Thymus (tissue), 14 donors: ENCODE measurements at places on chromosomes 6 and 20.
A peak's percentile ranks its signal among the peaks of the same experiment; 100 is the strongest.

DNA sequence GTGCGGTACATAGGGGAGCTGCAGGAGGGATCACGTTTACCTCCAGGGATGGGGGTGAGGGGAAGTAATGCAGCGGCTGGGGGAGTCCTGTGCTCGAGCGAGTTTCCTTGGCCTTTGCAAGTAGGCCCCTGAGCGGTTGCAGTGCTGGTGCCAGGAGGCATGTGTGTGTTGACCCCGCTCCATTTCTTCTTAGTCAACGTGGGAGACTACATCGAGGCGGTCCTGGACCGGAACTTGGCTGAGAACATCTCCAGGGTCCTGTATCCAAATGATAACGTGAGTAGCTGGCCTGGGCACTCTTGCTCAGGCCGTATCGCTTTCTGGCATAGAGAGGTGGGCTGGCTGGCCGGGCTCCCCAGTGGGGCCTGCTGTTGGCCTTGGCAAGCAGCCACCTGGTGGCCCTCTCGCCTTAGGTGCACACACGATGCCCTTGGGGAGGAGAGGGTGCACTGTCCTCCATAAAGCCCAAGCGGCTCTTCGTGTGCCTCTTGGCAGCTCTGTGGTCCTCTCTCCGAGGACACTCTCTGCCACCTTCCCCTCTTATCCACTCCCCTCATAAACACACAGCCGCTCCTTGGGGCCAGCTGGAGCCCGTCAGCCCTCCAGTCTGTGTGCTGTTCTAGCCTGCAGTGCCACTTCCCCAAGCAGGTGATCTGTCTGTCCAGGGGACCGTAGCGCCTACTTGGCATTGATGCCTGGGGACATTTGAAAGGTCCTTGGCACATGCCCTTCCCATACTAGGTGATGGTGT, 29.3 kb downstream of the PYGB start:
- no peak for DNase-seq

DNA sequence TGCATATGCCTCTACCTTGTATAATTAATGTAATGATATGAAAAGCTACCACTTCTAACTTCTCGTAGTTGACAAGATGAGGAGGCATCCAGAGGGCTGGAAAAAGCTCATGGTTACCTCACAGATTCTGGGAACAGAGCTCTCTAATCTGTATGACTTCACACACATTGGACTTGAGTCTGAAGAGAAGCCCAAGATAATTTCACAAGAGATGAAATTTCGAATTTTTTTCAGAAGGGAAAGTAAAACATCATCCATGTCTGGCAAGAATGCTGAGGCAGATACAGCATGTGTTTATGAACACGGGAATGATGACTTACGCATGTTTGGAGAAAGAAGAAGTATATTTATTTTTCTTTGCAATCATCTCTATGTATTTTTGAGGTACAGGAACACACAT, 141.8 kb upstream of the TENT5A start:
- DNase-seq: no peak

GRCh38 chr20:49385465-49385864, 97.0 kb downstream of the KCNB1 start:
- DNase-seq: no peak

GRCh38 chr6:11055127-11055627, 11.1 kb upstream of the ELOVL2 start:
- no peak for DNase-seq

DNA sequence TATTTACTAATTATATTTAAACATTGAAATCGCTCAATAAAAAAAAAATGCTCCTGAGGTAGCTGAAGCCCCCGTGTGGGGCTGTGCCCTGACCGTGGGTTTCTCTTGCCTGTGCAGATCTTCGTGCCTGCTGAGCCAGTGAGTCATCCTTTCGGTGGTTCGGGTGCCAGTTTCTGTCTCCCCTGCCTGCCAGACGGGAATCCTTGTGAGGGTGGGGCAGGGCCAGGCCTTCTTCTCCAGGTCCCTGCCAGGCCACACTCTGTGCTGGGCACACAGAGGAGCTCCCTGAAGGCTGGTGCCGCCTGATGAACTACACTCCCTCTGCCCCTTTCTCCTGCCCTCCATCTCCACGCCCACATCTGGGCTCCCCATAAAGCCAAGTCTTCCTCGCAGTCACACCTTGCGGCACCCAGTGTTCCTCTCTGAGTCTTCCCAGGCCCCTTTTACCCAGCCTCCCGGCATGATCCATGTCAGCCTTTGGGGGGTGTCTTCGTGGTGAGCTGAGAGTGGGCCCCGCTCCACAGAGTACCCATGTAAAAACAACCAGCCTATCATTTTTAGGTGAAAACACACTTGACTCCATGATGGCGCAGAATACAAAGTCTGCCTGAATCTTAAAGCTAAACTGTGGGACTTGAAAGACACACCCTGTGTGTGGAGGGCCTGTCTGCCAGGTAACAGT, 19.3 kb downstream of the FGD2 start:
- DNase-seq: no peak

GRCh38 chr20:30594112-30594511, 663.4 kb upstream of the DEFB115 start:
- no peak for DNase-seq

DNA sequence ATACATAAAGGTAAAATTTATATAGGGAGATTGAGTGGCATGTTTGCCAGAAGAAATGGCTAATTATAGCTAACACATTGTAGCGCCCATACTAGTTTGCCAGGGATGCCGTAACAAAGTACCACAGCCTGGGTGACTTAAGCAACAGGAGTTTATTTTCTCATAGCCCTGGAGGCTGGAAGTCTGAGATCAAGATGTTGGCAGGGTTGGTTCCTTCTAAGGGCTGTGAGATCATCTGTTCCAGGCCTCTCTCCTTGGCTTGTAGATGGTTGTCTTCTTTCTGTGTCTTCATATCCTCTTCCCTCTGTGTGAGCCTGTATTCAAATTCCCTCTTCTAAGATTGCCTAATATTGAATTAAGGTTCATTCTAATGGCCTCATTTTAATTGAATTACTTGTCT, 417.5 kb upstream of the OPRM1 start:
- no peak for DNase-seq

DNA sequence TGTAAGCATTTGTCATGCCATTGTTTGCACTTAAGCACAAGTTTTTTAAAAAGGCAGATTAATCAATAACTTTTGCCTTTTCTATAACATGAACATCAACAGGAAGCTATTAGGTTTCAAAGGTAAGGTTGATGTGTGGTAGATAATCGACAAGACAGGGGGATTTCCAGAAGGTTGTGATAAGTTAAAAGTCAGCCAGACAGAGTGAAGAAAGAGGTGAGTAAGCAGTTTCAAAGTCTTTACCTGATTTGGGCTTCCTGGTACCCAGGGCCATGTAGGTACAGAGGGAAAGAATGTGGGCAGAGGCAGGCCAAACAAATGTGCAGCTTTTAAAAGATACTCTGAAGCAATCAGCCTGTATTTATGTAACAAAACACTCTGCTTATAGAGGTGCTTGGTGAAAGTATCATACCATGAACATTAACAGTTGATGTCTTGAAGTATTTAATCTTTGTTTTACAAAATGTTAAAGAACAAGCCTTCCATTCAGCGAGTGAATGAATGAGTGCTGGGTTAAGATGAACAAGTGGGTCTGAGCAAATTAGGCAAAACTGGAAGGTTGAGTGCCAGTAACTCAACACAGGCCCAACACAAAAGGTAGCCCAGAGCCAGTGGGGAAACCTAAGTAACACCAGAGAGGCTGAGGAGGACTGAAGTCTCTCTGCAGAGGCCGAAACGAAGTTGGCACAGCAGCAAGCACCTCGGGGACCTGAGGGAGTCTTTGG, 60.2 kb downstream of the LRRC1 start:
- no peak for DNase-seq

- DNase-seq: no peak
These were observed 507.7 kb downstream of the PREX1 start for GRCh38 chr20:48319943-48320584.

DNA sequence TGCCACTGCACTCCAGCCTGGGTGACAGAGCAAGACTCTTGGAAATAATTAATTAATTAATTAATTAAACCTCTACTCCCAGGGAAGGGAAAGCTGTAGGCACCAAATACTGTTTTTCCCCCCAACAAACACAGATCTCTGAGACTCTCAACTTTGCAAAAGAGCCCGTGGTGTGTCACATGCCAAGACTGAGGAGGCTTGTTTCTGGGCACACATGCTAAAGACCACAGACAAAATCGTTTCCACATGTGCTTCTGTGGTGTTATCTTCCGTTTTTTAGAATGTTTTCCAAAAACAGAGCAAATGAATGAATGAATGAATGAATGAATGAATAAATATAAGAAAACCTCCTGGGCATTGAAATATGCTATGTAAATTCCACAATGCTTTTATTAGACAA, 55.6 kb upstream of the ATXN1 start:
- no peak for DNase-seq

GRCh38 chr20:44357555-44358125, 2.1 kb downstream of the HNF4A start:
- no peak for DNase-seq

GRCh38 chr6:159044899-159045727, at the start of gene TAGAP:
Gene TAGAP, minus strand, starts transcription at chr6:159044991. Its CDS starts 845 bp downstream, at chr6:159044146.
- peak; percentile 75 for DNase-seq

- DNase-seq: no peak
These were observed 17.5 kb downstream of the UQCC1 start for GRCh38 chr20:35394271-35394670.

DNA sequence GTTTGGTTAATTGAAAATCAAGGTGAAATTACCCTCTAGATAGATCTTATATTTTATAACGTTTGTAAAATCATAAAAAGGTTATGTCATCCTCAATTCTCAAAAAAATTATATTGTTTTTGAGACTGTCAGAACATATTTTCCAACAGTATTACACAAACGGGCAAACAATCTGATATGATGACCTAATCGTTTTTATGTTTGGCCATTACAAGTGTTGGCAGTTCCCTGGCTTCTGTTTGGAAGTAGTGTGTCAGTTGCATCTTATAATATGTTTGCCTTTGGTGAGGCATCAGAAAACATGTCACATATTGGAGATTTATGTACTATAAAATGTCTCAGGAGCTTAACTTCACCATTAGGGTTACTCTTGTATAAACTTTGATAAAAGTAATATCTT, 308.1 kb upstream of the EPHA7 start:
- no peak for DNase-seq

- DNase-seq: peak; percentile 27
These were observed 260.4 kb downstream of the PTPRK start for GRCh38 chr6:128259730-128260685.

DNA sequence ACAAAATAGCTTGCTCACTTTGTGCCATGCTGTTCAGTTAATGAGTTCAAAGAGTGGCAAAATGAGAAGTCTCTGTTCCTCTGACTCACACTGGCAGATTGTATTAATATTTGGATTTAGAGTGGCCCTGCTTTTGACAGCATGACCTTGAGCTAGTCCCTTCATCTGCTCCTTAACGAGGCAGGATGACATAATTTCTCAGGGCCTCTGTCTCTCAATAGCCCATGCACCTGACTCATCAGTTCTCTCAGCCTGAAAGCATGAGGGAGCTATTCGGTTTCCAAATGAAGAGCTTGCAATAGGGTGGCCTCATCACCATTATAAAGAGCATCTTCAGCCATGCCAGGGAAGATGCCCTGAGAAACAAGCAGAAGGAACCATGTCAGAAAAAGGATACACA, 38.2 kb downstream of the CAP2 start:
- DNase-seq: no peak

- DNase-seq: no peak
These were observed 35.3 kb downstream of the DUSP22 start for GRCh38 chr6:327538-328116.

GRCh38 chr6:113842165-113842564, 15.0 kb upstream of the MARCKS start:
- DNase-seq: no peak

DNA sequence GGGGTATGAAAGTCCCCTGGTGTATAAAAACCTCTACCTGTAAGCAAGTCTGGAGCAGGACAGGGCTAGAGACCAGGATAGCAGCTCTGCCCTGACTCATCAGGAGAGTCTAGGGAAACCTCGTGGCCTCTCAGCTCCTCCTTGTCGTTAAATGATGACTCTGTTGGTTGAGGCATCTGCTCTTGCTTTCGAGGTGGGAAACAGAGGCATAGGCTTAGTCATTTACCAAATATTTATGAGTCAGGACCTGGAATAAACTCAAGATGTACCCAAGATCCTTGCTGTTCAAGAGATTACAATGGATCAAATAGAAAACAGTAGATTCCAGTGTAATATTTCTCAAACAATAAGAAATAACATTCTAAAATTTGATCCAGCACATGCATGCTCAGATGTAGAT, 5.5 kb downstream of the MANBAL start:
- DNase-seq: no peak

DNA sequence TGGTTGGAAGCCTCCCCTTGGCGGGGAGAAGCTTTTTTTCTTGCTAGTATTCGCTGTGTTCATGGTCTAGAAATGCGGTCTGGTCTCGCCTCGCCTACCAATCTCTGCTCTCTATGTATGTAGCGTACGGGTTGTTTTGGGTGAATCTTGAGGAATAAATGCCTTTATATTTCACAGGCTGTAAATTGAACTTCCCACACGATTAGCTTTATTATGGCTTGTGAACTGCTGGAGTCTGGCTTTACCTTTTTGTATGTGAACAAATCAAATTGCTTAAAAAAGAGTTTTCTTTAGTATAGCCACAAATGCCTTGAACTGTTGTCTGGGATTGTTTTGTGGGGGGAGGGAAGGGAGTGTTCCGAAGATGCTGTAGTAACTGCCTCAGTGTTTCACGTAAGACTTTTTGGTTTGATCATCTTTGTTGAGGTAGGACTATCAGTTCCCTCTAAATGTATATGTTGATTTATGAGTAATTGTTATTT, 2.2 kb downstream of the INSM1 start:
- DNase-seq: no peak

DNA sequence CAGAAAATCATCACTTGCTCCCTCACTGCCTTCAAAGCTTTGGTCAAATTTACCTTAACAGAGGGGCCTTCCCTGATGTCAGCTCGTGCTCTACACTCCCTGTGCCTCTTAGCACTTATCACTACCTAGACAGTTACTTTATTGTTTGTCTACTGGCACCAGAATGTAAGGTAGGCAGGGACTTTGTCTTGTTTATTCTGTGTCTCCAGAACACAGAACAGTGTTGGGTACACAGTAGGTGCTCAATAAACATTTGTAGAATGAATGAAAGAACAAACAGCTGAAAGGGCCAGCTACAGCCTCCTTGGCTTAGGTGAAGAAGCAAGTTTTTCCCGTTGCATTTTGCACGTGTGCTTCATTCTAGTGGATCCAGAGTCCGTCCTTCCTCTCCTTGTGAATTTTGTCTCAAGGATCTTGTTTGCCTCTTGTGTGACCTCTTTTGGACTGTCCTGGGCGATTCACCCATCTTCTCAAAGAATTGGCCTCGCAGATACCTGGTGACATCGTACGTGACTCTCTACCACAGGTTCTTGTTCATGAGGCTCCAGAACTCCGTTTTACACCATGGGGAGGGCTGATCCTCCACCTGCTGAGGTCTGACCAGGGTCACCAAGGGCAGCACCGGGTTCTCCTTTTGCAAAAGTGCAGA, 84.2 kb upstream of the ARMC2 start:
- no peak for DNase-seq

- DNase-seq: no peak
These were observed 6.0 kb downstream of the CCN5 start for GRCh38 chr20:44720997-44721784.

- no peak for DNase-seq
These were observed 70.0 kb upstream of the RALY start for GRCh38 chr20:33923740-33924139.

GRCh38 chr20:24676978-24677370, 207.5 kb downstream of the SYNDIG1 start:
- no peak for DNase-seq

GRCh38 chr6:2876210-2877056, 26.7 kb downstream of the SERPINB9 start:
- DNase-seq: no peak
